ENCODE measurements at places on chromosomes 4 and X.

GRCh38 chr4:8792491-8792890 lies 79.1 kb downstream of the HMX1 start:
- no peak for DNase-seq

DNA sequence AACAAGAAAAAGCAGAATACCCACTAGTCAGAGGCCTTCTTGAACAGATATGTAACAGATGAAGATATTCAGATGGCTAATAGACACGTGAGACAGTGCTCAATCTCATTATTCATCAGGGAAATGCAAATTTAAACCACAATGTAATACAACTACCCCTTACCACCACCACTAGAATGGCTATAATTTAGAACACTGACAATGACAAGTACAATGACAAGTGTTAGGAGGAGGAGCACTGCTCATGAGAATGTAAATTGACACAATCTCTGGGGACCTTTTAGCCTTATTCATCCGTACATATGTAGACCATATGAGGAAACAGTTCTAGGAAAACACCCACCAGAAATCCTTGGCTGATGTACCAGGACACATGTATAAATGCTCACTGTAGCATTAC lies 13.1 kb downstream of the ZNF81 start:
- no peak for DNase-seq

GRCh38 chr4:6761649-6762615 lies 20.6 kb upstream of the KIAA0232 start:
- DNase-seq, result no peak

DNA sequence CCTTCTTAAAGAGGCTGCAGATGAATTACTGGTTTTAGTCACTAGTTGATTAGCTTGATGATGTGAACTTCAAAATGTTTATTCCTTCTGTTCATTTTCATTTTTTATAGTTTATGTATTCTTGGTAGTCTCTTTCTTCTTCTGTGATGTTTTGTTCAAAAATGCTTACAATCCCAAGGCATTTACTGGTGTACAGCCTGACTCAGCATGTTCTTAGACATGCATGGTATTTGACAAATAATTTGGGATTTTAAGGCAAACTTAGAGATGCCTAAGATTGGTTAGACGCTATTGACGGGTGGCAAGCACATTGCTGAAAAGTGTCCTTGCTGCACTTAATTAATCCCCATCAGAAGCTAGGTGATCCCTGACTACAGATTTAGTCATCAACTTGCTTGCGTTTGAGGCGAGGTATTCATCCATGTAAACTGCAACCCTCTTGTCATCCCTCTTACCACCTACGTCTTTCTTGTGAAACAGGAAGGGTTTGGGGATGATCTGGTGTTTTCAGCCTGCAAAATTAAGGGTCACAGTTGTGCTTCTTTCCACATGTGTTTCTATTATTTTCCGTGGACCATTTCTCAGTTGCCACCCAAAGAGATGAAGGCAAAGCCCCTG lies 331.8 kb downstream of the DKK2 start:
- no peak for DNase-seq

GRCh38 chr4:68250151-68250930 lies 4.8 kb upstream of the TMPRSS11B start:
- DNase-seq, result no peak

DNA sequence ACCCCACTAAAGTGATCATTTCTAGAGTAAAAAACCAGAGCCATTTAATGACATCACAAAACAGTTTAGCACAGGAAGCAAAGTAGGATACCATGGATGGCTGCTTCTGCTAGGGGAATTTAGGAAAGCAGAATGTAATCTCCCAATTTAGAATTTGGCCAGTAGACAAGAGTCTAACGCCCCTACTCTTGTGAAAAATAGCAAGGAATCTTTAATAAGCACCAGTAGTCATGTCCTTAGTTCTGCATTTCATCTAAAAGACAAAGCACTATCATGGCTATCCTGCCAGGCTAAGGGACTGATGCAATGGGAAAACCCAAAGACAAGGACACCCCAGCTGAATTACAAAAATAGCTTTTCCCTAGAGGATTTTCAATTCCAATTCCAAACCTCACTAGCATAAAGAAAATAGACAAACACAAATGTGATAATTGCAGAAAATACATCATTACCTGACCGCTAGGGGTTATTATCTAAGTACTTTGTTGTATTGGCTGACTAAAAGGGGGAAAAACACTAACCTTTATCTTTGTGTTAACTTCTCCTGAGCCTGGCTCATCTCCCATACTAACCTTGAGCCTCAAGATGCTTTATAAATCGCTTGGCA lies 2.6 kb upstream of the AMMECR1 start:
- DNase-seq, result no peak

DNA sequence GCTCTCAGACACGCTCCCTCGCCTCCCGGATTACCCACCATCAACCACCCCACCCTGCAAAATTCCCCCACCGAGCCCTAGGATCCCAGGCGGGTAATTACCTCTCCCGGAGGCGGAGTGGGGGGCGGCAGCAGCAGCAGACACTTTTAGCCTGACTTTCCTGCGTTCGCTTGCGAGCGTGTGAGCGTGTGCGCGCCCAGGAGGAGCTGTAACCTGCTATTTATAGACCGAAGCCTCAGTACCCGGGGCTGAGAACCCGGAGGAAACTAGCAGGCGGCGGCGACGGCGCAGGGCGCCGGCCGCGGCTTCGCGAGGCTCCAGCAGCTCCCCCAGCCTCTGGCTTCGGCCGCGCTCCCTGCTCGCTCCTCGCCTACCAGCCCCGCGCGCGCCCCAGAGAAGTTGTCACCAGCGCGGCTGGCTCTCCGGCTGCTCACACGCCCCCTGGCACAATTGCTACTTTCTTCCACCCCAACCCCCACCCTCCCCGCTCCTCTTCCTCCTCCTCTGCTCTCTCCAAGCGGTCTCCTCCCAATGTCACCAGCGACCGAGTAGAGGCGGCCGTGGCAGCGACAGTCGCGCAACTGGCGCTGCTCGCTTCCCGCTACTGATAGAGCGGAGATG lies at the start of gene INPP4B:
TSS of gene INPP4B (minus strand) at position 194 of the 621 bp plus-strand sequence.
- DNase-seq, result peak; percentile 76

DNA sequence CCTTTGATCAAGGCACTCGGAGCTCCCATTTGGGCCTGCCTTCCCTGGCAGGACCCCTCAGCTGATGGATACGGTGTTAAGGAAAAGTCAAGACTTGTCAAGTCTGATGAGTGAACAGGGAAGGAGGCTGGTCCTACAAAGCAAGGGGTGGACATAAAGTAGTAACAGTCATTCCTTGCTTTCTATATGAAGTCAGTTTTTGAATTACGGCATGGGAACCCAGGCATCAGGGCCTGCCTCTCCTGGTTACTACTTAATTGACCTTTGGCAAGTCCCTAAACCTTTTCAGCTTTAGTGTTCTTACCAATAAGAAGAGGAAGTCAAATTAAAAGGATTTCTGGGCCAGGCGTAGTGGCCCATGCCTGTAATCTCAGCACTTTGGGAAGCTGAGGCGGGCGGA lies 7.0 kb downstream of the CHST7 start:
- DNase-seq, result no peak

DNA sequence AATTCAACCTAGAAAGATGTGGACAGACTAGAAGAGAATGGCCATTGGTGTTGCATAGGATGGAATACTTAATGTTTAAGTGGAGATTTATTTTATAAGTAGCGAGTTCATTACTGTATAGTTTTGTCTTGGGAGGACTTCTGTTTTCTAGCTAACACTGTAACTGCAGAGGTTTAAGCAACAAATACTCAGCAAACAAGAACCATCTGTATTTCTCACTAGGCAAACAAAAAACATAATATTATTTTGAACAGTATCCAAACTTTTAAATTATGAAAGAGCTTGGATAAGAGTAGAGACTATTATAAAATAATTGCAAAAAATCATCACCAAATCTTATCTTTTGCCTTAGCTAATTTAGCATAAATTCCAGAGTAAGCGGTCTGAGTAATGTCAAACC lies 121.1 kb downstream of the GLRA3 start:
- no peak for DNase-seq

- no peak for DNase-seq
Observed at GRCh38 chr4:140240237-140240636, 86.3 kb upstream of the MAML3 start.

DNA sequence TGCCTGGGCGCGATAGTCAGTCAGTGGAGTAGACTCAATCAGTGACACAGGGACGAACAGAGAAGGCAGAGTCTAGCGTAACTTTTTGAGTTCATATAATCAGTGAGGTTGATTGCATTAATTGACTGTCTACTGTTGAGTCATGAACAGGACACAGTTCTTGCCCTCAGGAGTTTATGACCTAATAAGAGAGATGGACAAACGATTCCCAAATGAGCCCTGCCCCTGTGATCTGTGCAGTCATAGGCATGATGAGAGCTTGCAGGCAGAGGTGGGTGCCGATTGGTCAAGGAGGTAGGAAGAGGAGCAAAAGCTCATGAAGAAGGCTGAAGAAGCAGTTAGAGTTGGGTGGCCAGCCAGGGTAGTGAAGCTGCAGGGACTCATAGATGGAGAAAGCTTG lies 57.1 kb downstream of the ADD1 start:
- no peak for DNase-seq

DNA sequence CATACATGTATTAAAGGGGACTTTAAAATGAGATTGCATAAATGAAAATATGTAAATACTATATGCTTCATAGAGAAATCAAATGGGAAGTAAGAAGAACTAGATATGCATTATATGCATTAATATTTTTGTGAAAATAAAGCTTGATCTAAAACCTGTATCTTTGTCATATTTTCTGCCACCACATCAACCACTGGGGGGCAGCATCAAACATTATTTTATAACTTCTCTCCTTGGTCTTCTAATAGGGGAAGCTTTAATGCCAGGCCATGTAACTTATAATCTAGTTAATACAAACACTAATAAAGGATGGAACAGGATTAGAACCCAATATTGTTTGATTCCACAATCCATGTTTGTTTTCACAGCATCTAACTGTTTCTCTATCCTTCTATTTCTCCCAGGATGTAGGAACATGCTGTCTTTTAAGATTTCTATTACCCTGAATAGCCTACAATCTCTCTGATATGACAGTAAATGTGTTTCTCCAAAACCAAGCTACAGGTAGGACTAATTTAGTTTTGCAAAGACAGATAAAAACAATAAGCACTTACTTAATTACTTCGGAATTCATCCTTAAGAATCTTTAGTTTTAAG lies 10.0 kb downstream of the QRFPR start:
- no peak for DNase-seq

DNA sequence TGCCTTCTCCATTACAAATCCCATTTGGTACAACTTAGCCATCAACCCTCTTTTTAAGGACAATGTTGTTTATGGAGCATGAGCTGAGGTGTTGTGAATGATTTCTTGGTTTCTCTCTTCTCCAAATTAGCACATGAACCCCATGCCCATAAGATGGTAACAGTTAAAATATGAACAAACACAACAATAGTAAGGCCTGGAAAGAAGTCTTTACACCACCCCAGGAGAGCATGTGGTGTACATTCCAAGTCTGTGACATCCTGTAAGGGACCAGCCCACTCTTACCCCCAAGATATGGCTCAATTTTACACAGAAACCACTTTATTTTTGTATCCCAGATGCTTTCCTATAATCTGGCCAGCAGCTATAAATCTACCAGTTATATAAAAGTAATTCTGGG lies 226.1 kb downstream of the COX18 start:
- no peak for DNase-seq

GRCh38 chrX:105190252-105190853 lies 30.1 kb downstream of the TEX13A start:
- no peak for DNase-seq

DNA sequence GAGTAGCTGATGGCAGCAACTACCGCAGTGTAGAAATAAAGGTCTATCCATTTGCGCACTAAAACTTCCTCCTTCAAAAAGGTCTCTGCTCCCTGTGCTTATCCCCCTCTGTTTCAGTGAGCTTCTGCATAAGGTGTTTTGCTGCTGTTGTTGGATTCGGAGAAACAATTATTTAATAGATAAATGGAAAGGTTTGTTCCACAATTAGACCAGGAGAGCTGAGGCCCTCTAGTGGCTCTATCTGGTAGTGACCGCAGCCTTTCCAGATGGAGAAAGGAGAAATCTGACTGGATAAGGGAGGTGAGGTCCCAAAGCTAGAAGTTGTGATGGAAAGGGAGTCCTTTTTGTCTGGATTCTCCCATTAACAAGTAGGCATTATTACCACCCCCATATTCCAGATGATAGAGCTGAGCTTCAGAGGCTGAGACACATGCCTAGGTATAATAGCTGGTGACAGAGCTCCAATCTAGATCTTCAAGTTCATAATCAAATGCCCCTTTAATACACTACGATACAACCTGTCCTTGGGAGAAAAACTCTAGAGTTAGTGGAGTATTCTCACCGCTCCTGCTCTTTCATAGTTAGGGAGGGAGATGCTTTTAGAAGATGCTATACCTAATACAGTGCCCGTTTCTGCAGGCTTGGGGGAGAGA lies 5.1 kb upstream of the GABRQ start:
- no peak for DNase-seq

DNA sequence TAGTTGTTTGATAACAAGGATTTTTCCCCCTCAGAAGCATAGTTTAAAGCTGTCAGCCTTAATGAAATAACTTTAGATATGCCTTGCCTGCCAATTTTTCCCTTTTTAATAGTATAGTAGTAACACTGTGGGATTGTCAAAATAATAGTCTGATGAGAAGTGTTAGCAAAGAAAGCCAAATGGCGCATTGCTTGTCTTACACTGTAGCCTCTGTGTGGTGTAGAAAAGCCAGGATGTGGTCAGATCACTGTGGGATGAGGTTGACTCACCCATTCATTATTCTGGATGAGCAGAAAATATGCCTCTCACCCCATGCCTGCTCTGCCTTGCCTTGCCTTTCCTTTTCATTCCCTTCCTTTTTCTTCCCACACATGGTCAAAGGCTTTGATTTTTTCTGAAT lies 257.8 kb upstream of the NRK start:
- no peak for DNase-seq

DNA sequence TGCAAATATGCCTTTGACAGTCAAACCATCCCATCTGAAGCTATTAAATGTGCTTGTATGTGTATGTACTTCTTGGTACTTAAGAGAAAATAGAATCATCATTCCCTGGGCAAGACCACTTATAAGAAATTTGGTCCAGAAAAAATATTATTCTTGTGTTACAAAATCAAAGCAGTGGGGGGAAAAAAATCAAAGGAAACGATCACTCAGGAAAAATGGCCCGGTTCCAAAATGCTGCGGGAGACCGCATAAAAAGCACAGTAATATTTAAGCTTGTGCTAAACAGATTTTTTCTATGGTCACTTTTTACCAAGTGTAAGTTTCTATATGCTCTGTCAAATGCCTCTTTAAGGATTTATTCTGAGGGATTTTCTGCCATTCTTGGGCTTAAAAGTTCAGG lies 36.1 kb downstream of the RAI2 start:
- no peak for DNase-seq

- DNase-seq, result no peak
Observed at GRCh38 chr4:61200187-61200915, at the start of gene ADGRL3. ADGRL3 (plus strand) TSS chr4:61200326.

DNA sequence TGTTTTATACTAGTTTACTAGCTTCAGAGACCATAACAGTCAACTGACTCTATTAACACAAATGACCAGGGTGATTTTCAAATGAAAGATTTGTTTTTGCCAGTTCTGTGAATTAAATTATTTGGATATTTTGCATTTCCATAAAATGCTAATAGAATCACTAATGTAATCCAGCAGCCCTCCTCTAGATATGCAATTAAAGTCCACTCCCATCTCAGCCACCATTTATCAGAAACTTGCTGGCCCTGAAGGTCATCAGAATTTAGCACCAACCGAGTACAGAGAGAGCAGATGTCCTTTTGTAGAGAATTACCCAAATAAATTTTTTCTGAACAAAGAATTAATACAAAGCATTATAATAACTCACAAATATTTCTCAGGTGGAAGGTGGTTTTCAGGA lies 531.1 kb upstream of the SLIT2 start:
- DNase-seq, result no peak
